Globus pallidus (tissue), 1 donor: ENCODE measurements at places on chromosomes 16 and 17.

- no peak for DNase-seq
Observed at GRCh38 chr17:80881306-80881705, 110.3 kb upstream of the CHMP6 start.

GRCh38 chr16:17105239-17105797, 365.4 kb downstream of the XYLT1 start:
- DNase-seq, result no peak

DNA sequence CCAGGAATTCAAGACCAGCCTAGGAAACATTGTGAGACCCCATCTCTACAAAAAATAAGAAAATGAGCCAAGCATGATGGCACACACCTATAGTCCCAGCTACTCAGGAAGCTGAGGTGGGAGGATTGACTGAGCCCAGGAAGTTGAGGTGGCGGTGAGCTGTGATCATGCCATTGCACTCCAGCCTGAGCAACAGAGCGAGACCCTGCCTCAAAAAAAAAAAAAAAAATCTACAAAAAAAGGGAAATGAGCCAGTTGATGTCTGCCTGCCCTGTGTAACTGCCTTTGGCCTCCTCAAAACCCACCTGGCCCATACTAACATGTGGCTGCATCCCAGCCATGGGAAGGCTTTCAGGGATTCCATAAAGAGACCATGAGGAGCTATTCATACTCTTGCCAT, 4.5 kb downstream of the RANBP10 start:
- DNase-seq, result no peak

DNA sequence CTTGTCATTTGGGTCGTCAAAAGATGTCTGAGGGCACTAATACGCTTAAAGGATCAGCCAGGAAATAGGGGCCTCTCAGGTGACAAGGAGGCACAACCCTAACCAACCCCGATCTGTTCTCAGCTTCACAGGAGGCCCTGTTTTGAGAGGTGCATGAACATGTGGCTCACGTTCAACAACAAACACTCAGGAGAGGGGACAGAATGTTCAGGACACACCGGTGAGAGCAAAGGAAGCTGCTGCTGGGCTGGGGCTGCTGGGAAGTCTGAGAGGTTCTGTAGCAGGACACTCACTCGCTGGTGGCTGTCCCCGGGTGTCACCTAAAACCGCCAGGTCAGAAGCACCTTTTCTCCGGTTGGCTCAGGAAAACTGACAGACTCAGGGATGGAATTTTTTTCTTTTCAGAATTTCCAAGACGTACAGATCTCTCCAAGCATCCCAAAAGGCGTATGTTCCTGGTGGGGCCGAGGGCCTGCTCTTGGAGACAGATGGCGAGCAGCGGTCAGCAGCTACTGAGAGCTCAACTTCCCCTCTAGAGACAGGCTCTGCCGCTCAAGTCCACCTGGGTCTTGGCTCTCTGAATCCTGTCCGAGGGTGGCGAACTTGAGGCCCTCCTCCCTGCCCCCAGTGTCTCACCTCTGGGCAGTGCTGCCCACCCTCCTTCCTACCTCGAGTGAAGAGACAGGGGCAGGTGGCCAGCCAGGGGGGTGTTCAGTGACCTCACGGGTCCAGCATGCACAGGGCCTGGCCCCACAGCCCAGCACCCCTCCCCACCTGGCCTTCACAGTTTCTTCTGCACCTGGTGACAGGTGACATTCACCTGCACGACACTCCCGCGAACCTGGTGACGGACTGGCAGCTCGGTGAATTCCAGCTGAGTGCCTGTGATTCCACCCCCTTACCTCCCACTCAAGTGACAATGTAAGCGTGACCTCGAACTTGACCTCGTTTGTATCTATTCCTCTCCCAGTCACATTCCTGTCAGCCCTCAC, 22.9 kb downstream of the CLUH start:
- no peak for DNase-seq

DNA sequence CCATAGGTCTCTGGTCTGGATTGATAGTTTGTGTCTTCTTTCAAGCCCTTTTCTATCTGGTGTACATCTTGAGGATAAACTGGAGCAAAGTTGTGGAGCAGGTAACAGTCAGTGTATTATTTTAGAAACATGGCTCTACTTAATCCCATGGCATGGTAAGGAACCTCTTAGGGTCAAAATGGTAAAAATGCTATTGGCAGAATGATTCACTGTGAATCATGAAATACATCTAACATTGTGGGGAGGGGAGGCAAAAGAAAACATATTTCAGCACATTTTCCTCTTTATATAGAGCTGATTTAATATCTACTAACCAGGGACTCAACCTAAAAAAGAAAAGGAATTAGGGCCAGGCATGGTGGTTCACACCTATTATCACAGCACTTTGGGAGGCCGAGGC, 17.9 kb upstream of the ALDH3A2 start:
- no peak for DNase-seq

DNA sequence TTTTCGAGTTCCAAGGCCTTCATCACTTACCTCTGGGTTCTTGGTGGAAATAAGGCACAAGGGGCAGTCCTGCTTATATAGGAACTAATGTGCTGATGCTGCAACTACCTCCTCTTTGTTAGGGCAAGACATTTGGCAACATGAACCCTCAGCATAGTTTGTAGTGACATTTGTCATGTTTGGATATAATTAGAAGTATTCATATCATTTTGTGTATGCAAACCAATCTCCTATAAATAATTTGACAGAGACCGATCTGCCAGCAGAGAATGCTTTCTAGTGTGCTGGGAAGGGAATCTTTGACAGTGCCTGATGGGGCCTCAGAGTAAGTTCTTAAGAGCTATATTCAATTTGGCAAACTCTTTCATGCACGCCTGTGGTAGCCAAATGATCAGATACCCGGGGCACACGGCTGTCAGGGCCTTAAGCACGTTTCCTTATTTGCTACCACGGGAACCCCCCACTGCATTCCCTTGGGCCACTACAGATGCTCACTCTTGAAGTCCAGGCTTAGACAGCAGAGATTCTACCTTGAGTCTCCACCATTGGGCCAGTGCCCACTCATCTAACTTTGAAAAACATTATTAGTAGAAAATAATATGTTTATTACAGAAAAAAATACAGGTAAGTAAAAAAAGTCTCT, at the start of gene MYH8:
MYH8 (minus strand) TSS at position 51 of the 643 bp plus-strand sequence. CDS start 1,723 bp downstream, outside the sequence.
- no peak for DNase-seq

- DNase-seq, result no peak
Observed at GRCh38 chr16:9441012-9441411, 349.6 kb downstream of the HAPSTR1 start.

DNA sequence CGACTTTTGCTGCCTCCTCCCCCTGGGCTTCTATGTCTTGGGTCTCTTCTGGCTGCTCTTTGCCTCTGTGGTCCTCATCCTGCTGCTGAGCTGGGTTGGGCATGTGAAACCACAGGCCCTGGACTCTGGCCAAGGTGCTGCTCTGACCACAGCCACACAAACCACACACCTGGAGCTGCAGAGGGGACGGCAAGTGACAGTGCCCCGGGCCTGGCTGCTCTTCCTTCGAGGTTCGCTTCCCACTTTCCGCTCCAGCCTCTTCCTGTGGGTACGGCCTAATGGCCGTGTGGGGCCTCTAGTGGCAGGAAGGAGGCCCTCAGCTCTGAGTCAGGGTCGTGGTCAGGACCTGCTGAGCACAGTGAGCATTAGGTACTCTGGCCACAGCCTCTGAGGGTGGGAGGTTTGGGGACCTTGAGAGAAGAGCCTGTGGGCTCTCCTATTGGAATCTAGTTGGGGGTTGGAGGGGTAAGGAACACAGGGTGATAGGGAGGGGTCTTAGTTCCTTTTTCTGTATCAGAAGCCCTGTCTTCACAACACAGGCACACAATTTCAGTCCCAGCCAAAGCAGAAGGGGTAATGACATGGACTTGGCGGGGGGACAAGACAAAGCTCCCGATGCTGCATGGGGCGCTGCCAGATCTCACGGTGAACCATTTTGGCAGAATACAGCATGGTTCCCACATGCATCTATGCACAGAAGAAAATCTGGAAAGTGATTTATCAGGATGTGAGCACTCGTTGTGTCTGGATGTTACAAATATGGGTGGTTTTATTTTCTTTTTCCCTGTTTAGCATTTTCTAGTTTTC, 2.3 kb downstream of the GP1BA start:
- DNase-seq, result no peak

DNA sequence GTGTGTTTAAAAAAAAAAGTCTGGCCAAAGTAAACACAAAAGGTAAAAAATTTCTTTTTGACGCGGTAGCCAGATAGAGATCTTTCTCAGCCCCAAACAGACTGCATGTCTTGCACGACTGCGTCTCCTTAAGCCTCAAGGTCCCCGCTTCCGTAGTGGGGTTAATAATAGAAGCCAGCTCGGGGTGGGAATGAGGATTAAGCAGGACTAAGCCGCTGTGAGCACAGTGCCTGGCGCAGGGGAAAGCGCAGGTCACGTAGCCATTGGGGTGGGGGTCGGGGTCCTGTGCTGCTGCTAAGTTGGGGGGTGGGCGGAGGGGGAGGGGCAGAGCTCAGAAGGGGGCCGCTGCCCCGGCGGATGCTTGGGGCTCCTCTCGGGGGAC, 521 bp downstream of the GGA2 start:
- no peak for DNase-seq

DNA sequence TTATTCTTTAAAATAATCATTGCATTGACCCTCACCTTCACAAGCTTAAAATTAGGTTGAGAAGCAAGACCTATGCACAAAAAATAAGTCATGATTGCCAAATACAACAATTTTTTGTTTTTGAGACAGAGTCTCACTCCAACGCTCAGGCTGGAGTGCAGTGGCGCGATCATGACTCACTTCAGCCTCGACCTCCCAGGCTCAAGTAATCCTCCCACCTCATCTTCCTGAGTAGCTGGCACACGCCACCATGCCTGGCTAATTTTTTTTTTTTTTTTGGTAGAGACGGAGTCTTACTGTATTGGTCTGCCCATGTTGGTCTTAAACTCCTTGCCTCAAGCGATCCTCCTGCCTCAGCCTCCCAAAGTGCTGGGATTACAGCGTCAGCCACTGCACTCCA, 24.2 kb downstream of the ZNF652 start:
- no peak for DNase-seq

DNA sequence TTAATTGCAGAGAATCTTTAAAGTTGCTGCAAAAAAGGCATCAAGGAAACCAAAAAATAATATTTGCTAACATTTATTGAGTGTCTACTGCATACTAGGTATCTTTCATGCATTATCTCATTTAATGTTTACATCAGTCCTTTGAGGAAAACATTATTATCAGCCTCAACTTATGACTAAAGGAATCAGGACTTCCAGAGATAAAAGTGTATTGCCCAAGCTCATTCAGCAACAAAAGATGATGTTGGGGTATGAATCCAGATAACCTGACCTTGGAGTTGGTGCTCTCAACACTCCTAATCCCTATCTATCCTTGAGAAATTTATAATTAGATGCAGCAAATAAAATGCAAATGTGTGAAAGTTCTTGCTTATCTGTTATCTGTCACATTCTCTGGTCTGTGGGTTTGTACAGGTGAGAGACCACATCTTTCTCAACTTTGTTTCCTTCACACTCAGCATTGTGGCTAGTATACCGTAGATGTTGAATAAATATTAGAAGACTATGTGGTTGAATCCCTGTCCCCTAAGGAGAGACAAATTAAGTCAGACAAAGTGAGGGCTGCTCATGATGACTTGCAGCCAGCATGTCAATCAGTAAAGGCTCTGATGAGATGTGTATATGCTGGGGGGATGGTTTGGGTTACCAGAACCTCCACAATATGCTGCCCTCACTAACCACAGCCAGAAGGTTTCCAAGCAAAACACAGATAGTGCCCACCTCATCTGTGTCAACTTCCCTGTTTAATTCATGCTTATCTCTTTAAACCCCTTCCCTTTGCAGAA, 82.6 kb downstream of the NOG start:
- no peak for DNase-seq

DNA sequence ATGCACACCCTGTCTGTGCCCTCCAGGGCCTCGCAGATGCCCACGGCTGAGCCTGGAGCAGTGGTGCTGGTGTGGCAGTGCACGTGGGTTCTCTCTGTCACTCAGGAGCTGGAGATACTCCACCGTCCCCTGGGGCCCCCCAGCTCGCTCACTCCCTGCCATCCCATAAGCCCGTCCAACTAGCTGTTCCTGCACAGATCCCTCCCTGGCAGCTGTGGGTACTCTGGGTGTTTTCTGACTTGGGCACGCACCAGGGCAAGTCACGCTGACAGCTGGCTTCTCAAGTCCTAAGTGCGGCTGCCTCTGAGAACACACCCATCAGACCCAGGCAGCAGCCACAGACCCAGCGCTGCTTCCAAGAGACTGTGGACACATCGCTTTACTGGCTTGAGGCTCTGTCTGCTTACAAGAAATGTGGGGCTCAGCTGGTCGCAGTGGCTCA, 25.4 kb upstream of the ITGB4 start:
- DNase-seq, result peak; percentile 77

DNA sequence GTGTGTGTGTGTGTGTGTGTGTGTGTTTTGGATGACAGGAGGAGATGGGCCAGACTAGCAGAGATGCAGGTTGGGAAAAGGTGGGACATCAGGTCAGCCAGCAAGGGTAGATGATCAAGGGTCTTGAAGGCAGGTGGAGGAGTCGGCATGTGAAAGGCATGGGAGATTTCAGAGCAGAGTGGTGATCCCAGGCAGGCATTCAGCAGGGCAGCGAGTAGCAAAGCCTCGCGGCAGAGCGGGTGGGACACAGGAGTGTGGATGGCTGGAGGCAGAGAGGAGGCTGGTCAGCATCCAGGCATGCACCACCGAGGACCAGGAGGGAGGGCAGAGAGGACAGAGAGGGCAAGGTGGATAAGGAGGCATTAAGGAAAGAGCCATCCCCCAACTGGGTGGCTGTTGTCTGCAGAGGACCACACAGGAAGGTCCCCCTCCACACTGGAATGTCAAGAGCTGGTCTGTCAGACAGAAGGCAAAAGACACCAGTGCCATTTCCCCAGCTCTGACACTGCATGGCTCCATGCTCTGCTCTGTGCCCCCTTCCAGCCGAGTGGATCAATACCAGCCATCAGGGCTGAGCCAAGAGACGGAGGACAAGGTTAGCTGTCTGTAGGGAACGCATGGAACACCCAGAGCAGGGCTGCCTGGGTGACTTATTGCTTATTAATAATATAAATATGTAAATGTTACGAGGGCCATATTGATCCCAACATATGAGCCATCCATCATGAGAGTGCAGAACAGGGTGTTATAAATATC, 74.8 kb upstream of the RPL38 start:
- DNase-seq, result no peak

- no peak for DNase-seq
Observed at GRCh38 chr16:12679660-12680272, 123.9 kb downstream of the CPPED1 start.

DNA sequence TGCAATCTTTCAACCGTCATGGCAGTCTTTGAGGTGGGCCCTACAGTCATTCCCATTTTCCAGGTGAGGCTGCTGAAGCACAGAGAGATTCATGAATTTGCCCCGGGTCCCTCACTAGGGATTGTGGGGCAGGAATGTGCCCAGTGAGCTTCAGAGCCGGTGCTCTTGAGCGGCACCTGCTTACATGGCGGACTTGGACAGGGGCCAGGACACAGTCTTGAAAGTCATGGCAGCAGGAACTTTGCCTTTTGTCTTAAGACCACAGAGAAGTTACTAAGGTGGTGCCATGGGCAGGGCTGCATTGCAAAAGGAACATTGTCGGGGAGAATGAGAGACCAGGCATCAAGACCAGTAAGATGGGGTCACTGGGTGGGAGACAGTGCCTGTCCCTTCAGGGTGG, 363.4 kb downstream of the FOXL1 start:
- DNase-seq, result no peak
